ENCODE measurements at places on chromosomes 1 and 21.

DNA sequence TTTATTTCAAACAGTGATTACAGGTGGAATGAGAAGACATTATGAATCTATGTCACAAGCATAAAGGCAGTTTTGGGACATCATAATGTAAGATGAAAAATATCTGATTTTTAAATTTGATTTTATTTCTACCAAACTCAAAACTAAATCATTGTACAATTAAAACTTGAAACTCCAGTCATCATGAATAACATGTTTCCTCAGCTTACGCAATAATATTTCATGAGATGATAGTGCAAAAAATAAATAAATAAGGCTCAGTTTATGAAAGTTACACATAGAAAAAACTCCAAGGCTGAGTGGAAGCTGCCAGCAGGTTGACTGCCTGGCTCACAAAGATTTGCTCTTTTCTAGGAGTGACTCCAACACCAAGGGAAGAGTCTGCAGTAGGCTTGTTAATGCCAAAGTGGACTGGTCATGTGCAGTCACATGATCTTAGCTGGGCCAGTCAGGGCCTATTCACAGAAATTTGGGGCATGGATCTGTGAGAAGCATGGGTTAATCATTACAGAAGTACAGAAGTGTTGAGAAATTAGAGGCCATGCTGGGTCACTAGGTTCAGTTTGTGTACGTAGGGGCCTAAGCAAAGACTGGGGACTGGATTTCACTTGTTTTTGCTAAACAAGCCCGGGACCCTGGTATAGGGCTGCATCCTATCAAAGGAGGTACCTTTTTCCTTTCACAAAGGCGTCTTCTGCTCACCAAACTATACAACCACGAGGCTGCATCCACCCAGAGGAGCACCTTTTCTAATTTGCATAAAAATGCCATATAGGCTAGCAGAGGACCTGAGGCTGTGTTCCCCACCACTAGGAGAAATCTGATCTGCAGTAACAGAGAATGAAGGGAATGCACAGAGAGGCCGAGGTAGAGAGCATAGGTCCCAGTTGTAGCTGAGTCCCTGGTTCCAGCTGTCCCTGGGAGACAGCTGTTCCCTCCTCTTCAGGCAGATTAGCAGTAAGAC lies 4.9 kb upstream of the ABCA4 start:
- no peak for DNase-seq

DNA sequence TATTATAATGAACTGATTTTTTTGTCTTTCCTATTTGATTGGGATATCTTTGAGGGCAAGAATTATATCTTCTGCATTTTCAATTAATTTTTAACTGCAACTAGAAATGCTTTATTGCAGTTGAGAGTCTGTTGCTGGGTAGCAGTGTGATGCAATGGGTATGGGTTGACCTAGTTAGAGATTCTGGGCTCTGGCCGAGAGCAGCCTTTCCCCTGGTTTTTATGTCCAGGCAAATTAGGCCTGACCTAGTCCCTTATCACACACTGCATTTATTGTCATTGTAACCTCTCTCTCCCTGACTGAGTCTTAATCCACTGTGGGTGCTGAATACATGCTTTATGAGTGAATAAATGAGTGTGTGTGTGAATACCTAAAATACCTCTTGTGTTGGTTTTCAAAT lies 206.4 kb upstream of the PTGFR start:
- DNase-seq = no peak

DNA sequence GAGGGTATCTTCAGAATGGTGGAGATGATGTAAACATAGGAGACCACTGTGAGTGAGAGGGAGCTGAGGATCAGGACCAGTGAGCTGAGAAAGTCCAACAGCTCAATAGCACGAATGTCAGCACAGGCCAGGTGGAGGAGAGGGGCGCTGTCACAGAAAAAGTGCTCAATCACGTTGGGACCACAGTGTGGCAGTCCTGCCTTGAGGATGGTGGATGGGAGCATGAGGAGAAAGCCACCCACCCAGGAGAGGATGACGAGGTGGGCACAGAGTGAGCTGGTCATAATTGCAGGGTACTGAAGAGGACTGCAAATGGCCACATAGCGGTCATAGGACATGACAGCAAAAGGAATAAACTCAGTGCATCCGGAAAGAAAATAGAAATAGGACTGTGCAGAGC lies 8.1 kb downstream of the OR11L1 start:
- no peak for DNase-seq

- no peak for DNase-seq
These were observed 78.4 kb upstream of the SLC45A1 start for GRCh38 chr1:8239306-8240023.

DNA sequence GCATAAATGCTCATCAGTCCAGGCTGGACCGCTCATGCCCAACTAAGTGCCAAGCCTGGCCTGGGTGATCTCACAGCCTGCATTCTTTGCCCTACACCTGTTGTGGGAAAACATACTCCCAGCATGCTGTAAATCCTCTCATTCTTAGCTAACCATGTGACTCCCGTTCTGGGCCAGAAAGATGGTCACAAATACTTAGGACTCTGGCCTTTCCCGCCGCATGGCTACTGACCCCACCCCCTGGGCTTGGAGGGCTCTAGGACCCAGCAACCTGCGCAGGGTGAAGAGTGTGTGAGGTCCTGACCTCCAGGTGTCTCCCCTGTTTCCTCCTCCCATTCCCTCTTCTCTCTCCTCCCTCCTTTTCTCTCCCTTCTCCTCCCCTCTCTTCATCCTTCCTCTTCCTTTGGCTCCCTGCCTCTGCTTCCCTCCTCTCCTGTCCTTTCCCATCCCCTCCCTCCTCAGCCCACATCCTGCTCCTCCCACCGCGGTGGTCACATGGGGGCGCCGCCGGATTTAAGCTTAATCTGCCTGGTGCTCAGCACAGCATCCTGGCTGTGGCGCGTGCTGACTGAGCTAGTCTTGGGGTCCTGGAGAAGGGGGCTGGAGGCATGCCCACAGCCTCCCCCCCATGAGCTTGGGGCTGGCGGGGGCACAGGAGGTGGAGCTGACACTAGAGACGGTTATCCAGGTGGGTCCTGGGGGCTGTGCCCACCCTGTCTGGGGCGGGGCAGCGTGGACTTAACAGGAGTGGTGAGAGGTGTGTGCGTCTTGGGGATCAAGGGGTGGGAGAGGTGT lies at the start of gene CROCC:
Gene CROCC (plus strand): TSS at position 541 of the 795 bp plus-strand sequence. CDS start 88 bp downstream, at position 629.
- DNase-seq = peak; percentile 36

- peak; percentile 78 for DNase-seq
These were observed 2.2 kb upstream of the G0S2 start for GRCh38 chr1:209672705-209673630.

Data from CD4-positive, alpha-beta T cell treated with Interleukin-15 for 1 hour (primary cell).